ENCODE measurements at places on chromosomes 16 and 17.

DNA sequence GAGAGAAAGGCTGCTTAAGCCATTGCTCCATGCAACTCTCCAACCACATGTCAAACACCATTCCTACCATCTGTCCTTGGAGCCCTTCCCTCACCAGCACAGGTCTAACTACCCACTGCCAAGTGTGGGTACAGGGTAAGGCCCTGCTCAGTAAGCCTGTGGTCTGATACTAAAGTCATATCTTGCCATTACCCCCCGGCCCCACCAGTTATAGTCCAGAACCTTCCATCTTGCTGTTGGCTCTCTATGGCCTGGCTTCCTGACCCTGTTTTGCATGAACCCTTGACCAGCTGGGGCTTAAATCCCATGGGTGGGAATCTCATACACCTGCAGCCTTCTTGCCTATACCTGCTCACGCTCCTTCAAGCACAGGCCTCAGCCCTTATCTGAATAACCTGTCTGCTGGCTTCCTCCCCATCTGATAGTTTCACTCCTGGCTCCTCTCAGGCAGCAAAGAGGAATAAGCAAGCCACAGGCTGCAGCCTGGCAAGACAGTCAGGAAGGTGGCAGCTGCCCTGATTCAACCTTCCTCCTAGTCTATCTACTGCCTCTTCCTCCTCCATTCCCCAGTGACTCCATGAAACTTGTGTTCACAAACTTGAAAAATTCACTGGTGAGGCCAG, 64.1 kb downstream of the ZFHX3 start:
- no peak for DNase-seq

GRCh38 chr17:59485015-59485414, 80.4 kb upstream of the DHX40 start:
- DNase-seq: no peak

- no peak for DNase-seq
These were observed 30.2 kb upstream of the JPT2 start for GRCh38 chr16:1647856-1648255.

DNA sequence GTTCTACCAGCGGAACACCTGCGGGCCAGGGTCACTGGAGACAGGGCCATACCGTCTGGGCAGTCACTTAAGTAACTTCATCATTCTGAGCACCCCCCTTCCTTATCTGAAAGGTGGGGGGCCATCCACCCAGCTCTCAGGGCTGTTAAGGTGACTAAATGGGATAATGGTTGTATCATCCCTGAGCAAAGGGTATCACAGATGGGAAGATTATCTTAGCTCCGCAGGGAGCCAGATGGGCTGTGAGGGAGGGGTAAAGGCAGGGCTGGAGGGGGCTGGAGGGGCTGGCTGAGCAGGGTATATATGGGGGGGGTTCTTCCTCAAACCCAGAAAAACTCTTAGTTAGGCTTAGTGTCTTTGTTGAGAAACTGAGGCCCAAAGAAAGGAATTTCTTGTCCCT, 2.9 kb upstream of the CACNA1G start:
- no peak for DNase-seq

DNA sequence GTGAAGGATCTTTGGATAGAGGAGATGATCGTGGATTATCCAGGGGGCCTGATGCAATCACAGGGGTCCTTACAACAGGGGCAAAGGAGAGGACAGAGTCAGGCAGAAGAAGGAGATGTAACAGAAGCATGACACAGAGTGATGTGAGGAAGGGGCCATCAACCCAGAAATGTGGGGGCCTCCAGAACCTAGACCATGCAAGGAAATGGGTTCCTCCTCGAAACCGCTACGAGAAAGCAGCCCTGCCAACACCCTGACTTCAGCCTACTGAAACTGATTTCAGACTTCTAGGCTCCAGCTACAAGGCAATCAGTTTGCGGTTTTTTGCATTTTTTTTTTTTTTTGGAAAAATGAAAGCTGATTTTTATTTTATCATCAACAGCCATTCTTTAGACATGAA, 34.0 kb downstream of the ZFHX3 start:
- DNase-seq: no peak

DNA sequence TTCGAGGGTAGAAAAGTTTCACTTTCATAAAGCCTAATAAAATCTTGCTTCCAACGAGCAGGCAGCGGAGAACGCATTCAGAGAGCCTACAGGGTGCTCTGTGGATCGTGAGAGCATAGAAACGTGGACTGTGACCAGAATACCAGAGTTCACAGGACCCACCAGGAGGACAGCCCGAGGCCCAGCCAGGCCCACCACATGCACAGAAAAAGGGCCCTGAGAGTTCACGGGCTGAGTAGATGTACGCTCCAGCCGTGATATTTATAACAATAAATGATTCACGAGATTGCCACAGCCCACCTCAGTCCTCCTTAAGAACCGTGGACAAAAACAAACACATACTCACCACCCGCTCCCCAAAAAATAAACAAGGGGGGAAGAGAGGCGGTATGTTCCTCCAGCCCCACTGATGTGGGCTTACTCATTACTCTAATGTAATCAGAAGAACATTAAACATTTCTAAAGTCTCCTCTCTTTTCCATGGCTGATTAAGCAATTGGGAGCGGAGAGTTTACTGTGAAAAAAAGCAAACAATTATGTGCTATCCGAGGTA, 207.2 kb downstream of the C16orf78 start:
- DNase-seq: no peak

DNA sequence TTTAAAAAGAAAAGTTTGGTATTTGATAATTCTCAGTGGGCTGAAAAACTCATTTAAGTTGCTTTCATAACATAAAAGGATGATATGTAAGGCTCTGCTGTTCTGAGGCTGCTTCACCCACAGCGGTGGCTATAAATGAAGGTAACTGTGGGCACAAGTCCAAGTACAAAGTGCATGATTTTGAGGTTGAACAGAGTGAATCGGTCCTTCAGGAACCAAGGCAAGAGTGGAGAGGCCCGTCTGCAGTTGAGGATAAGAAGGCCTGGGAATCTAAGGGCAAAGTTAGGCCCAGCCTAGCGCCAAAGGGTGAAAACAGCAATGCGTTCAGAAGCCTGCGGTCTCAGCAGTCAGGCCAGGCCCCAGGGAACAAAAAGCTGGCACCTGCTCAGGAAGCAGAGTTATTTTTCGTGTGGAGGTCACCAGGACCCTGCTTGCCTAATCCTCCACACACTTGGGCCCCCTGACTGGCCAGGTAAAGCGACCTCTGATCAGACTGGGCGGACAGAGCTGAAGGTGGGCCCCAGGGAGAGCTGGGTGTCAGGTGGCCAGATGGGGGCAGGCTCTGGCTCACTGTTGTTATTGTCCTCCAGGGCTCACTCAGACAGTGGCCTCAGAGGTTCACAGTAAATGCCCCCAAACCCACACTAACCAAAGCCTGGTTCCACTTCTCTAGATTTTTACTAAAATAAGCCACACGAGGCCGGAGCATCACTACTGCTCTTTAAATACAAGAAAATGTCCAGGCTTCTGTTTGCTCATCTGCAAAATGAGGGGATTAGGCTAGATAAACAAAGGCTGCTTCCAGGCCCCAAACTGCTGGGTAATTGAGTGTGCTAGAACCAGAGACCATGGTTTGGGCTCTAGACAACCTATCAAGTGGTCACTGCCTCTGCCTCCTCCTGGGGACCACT, 46.5 kb downstream of the TEX2 start:
- DNase-seq: no peak

GRCh38 chr16:22232277-22233036, 26.4 kb downstream of the EEF2K start:
- DNase-seq: no peak

- no peak for DNase-seq
These were observed 4.2 kb upstream of the SPAG7 start for GRCh38 chr17:4971826-4972225.

GRCh38 chr17:59346876-59347407, 15.5 kb downstream of the YPEL2 start:
- no peak for DNase-seq

DNA sequence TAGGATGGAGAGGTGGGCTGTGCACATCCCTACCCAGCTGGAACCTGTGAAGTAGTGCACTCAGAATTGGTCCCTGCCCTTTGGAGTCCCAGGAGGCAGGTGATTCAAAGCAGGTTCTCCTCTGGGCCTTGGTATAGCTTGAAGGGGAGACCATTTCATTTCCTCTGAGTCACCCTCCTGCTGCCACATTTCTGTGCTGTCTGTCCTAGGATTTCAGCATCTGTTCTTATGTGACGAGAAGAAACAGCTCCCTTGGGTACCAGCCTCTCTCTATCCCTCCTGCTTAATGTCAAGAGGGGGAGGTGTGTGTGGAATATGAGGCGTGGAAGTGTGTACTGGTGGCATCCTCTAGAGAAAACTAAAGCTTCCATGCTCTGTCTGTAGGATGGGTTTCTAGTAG, 5.0 kb upstream of the NFE2L1 start:
- DNase-seq: no peak

- DNase-seq: no peak
These were observed 334.3 kb upstream of the TBX2 start for GRCh38 chr17:61065263-61065773.

GRCh38 chr16:49050607-49051006, 231.0 kb downstream of the CBLN1 start:
- DNase-seq: no peak

DNA sequence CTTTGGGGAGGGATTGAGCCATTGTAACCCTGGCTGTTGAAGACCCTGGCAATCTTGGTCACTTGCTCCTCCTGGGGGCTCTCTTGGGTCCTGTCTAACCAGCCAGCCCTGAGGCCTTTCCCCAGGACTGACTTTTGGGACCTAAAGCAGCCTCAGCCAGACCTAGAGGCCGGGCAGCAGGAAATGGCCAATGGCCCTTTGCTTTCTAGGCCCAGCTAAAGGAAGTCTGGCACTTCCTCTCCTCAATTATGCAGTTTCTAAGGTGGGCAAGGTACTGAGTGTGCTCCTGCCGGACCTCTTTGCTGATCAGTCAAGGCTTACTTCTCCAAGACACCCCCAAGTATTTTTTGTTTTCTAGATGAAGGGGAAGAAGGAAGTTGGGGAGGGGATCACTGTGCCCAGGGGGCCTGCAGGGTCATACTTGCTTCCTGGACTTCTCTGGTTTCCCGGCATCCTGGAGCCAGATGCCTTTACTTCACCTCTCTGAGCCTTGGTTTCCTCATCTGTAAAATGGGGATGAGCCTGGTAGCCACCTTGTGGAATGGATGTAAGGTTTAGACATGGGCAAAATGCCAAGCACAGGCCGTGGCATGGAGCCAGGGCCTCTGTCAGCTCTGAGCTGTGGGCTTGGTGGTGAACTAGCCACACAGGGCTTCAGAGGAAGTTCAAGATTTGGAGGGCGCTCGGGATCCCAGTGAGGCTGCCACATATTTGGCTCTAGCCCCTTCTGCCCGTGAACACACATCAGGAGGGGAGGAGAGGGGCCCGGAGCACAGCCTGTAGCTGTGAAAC, 8.6 kb downstream of the CX3CL1 start:
- DNase-seq: no peak

GRCh38 chr16:6558126-6558525, 774.5 kb upstream of the RBFOX1 start:
- no peak for DNase-seq

DNA sequence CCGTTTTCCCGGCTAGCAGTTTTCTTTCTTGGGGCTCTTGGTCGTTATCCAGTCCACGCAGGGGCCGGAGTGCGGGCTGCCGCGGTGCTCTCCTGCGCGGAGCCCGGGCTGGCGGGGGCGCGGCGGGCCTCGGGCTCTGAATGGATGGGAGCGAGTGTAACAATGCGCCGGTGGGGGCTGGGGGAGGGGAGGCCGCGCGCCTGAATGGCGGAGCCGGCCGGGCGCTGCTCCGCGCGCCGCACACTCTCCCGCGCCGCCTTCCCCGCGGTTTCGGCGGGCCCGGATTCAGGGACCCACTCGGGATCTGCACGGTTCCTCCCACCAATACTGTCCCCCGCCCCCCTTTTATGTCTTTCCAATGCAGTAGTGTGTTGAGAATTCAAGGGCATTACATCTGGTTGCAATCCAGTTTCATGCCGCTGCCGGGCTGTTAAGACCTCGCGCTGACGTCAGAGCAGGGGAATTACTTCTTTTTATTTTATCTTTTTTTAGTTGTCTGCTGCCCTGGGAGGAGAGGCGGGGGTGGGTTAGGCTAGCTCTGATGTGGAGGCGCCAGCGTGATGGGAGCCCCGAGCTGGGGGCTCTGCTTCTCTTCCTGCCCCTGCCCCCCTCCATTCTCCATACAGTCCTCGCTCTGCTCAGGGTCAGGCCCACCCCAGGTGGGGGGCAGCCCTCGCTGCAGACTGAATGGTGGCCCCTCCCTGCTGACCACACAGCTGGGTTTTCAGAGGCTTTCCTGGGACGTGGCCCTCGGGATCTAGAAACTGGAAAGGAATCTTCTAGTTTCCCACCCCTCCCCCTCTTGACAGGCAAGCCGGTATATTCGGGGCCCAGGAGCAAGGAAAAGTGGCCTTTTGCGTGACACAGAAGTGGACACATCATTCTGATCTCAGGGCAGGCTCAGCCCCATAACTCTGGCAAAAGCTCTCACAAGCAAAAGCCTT, 1.8 kb downstream of the RAI1 start:
- DNase-seq: peak; percentile 80

DNA sequence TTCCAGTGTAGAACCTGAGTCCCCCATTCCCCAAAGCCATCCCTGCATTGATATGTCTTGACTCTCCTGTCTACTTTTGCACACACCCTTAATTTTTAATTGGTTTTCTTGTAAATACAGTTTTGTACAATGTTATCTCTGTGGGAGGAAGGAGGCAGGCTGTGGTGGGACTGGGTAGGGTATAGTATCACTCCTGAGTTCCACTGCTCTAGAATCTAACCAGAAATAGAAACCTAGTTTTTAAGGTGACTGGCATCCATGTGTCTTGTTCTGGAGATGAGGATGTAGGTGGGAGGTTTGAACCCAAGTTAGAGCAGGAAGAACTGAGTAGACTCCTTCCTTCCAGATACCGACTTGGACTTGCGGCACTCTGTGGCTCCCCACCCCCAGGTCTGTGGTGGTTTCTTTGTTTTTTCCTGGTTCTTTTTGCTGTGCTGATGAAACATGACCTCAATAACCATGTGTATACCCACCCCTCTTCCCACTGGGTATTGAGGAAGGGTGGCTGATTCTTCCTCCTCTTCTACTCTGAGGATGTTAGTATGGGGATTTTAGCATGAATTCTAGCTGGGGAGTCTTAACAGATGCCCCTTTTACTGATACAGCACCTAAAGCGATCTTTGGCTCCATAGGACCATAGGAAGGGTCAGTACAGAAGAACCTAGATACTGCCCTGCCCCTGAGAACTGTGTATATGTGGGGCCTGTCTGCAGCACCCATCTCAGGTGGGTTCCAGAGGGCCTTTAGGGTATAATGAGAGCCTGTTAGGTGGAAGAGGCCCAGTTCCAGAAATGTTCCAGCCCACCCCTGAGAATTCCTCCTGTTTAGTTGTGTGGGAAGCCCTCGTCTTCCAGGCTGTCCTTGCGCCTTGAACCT, 48.7 kb downstream of the SF3B3 start:
- DNase-seq: no peak

- no peak for DNase-seq
These were observed 46.9 kb downstream of the AXIN2 start for GRCh38 chr17:65514541-65514940.

GRCh38 chr17:44606658-44607057, 49.4 kb downstream of the FZD2 start:
- DNase-seq: no peak

All from posterior cingulate gyrus (tissue), 11 donors.